CD4-positive, alpha-beta T cell treated with Interleukin-17A for 4 hours (primary cell): ENCODE measurements at places on chromosomes 11 and 22.
A peak's percentile ranks its signal among the peaks of the same experiment; 100 is the strongest.

- no peak for DNase-seq
Observed at GRCh38 chr11:126101251-126101929, 38.7 kb upstream of the CDON start.

GRCh38 chr11:5288108-5288905, 13.4 kb downstream of the OR51B4 start:
- no peak for DNase-seq

DNA sequence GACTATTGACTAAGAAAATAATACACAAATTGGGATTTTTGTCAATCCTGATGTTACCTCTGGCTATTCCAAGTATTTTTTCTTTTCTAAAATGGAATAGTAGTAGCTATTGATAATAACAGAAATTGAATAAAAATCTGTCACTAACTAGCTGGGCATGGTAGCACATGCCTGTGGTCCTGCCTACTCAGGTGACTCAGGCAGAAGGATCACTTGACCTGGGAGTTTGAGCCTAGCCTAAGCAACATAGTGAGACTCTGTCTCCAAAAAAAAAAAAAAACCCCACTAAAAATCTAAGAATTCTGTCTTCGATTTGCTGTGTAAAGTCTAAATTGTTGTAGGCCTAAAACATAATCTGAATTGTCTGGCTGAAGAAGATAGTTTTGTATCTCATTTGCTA, 42.2 kb downstream of the FAM118A start:
- DNase-seq, result no peak

- DNase-seq, result no peak
Observed at GRCh38 chr11:10075141-10075540, 218.9 kb downstream of the SBF2 start.

DNA sequence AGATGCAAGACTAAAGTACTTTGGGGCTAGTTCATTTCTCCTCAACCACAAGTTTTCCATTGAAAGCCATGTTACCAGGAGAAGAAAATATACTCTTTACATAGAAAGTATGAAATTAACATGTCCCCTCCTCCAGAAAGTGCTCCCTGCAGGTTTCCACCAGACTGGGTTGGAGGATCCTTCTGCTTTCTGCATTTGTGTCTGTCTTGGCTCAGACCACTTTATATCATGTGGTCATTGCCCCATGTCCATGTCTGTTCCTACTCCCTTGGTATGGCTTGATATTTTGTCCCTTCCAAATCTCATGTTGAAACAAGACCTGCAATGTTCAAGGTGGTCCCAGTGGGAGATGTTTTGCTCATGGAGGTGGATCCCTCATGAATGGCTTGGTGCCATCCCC, 28.4 kb upstream of the ACER3 start:
- no peak for DNase-seq

DNA sequence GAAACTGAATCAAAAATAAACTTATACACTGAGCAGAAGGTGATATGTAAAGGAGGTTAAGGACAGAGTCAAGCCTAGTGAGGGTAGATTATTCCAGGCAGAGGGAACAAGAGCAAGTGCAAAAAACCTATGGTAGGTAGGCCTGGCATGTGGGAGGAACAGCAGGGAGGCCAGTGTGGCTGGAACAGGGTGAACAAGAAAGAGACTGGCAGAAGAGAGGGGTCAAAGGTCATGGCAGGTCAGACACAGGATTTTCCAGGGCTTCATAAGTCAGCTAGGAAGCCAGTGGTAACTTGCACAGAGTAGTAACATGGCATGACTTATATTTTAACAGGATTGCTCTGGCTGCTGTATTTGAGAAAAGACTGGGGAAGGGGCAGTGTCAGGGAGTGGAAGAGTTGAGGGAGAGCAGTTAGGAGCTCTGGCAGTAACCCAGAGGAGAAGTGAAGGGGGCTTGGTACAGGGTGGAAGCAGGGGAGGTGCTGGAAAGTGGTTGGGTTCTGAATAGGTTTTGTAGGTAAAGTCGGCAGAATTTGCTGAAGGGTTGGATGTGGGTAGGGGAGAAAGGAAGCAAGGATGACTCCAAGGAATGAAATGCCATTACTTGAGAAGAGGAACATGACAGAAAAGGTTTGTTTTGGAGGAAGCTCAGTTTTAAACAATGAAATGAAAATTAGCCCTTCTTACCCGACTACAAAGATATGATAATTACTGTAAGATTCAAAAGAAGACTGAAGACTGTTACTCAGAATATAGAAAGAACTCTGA, 86.2 kb downstream of the ZNRF3 start:
- DNase-seq, result no peak

DNA sequence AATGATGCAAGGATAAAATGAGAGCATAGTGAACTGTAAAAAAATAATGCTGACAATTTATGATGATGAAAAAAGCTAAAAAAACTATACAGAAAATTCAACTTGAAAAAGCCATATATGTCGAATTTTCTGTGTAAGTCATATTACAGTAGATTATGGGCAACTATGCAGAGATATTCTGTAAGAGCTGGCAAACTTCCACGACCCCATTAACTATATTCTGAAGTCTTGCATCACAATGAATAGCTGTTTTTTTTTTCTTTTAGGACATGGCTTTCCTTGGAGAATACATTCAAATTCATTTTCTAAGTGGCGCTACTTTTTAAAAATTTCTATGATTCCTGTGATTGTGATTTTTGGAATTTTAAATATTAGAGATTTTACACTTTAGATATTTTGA, 18.4 kb downstream of the PSMD13 start:
- DNase-seq, result no peak

- no peak for DNase-seq
Observed at GRCh38 chr11:33366918-33367317, 109.7 kb downstream of the HIPK3 start.

GRCh38 chr11:11822946-11823345, 18.8 kb upstream of the USP47 start:
- no peak for DNase-seq

- no peak for DNase-seq
Observed at GRCh38 chr11:130462101-130462885, 13.8 kb downstream of the ADAMTS15 start.

GRCh38 chr11:12755510-12756453, 81.6 kb downstream of the TEAD1 start:
- no peak for DNase-seq

GRCh38 chr11:96102664-96103078, 178.8 kb upstream of the MTMR2 start:
- DNase-seq, result no peak

GRCh38 chr11:64594159-64594939, 3.3 kb downstream of the SLC22A12 start:
- no peak for DNase-seq

- DNase-seq, result no peak
Observed at GRCh38 chr11:117662255-117662654, 134.8 kb downstream of the DSCAML1 start.

DNA sequence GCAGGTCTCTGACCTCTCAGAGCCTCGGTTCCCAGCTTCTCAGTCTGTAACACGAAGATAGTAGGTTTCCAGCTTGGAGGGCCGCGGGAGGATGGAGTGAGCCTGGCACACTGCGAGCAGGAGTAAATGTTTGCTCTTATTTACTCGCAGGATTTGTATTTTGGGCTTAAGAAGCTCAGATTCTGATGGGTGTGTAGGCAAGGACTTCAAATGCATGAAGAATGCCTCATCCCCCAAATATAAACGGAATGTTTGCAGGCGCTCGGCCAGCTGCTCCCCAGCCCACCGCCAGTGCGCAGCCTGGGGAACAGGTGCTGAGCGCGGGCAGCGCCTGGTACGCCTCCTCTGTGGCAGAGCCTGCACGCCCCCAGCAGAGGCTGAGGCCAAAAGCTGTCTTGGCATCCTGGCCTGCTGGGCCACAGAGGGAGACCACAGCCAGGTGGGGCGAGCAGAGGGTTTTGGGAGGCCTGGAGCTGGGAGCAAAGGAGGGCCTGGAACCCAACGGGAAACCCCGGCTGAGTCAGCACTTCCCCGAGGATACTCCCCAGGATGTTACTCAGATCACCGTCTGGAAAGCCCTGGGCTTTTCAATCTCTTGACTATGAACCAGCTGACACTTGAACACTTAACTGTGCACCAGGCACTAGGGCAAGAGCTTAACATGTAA, 9.4 kb downstream of the EHD1 start:
- peak; percentile 61 for DNase-seq

- DNase-seq, result no peak
Observed at GRCh38 chr22:28369854-28370253, 309.8 kb downstream of the TTC28 start.

DNA sequence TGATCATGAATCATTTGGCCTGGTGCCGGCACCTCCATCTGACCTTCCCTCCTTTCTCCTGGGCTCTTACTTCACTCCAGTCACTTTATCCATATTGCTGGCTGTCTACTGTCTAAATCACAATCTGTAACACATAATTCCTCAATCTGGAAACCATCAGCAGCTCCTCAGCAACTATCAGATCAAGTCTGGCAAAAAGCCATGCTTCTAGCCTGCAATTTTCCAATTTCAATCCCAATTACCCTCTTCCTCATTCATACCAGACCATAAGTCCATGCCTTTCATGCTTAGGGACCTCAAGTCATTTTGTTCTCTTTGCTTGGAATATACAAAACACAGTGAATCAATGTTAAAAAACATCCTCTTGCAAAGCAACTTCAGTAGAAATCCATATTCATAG, 882.8 kb upstream of the ANO3 start:
- no peak for DNase-seq

DNA sequence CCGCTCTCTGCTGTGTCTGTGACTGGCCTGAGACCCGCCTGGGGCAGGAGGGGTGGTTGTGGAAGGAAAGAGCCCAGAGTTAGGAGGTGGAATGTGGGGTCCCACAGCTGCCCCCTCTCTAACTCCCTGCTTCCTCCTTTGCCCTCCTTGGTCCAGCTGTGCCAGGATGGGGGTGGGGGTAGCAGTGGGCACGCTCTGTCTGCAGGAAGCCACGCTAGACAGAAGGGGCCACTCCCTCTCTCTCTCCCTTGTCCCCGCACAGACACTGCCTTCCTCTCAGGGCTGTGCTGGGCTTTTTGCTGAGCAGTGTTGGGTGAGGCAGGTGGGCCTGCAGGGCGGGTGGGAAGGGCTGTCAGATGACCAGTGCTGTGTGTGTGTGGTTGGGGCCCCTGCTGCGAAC, 2.0 kb upstream of the SOX10 start:
- no peak for DNase-seq

- no peak for DNase-seq
Observed at GRCh38 chr22:43399338-43399979, 12.4 kb upstream of the MPPED1 start.

GRCh38 chr11:26187639-26188038, 144.3 kb upstream of the ANO3 start:
- no peak for DNase-seq

DNA sequence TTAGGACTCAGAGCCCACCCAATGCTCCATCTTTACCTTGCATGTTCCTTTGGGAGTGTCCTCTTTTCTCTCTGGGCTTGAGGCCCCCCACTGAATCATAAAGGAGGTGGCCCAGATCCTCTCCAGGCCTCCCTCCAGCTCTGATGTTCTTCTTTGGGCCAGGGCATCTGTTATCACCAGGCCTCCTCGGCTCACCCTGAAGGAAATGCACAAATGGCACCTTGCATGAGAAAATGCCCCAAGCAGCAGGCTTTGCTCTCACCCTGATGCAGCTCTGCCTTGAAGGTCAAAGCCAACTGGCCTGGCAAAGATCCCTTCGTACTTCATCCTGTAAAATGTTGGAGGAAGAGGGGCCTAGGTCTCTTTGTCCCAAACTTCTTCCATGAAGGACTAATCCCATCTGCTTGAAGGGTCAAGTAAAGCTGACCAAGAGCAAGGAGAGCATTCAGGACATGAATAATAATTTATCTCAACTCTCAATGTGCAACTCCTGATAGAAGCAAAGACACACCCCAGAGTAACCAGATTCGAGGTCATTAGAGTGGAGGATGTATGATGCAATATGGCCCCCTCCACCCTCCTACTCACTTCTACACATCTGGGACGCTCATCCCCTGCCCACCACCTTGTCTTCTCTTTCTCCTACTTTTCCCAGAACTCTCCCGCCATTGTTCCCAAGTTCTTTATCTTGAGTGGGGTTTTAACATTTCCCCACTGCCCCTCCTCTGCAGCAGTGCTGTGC, 9.5 kb downstream of the APOL6 start:
- no peak for DNase-seq

GRCh38 chr11:46485856-46486443, 94.4 kb upstream of the CHRM4 start:
- no peak for DNase-seq

GRCh38 chr22:31229402-31230079, 17.4 kb downstream of the LIMK2 start:
- DNase-seq, result peak; percentile 35

GRCh38 chr11:72100462-72100861, 2.6 kb downstream of the LAMTOR1 start:
- no peak for DNase-seq

DNA sequence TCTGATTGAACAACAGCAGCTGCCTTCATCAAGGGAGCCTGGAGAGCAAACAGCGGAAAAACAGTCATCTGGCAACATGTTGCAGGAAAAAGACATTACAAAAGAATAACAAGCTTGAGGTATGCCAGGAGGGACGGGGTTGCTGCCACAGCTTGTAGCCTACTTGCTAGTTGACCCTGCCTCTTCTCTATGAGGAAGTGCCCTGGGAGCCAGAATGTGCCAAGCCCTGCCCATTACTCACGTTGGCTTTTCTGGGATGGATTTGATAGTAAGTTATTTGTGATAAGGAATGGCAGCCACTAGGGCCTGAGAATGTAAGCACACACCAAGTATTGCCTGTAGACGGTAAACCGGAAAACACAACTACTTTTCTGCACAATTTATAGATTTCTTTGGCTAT, 113.5 kb upstream of the KIRREL3 start:
- DNase-seq, result no peak

DNA sequence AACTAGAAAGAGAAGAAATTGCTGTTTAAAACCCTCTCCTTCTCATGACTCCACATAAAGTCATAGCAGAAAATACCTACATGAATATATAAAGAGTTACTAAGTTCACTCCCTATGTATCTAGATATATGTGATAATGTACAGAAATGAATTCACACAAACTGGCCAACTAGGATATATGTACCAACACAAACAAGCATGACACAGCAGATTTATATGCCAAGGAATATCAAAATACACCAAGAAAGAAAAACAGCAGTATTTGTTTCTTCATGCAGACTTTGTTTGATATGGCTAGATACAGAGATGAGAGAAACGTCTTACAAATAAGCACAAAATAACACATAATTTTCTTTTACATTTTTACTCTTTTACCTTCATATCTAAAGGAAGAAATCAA, 1.8 kb downstream of the OR51G1 start:
- DNase-seq, result no peak
